ENCODE measurements at places on chromosomes 6 and 20. TPM values are rescaled to one million over a fixed set of nuclear protein-coding genes. Genes with fewer than 3 reads are reported as not detected.

DNA sequence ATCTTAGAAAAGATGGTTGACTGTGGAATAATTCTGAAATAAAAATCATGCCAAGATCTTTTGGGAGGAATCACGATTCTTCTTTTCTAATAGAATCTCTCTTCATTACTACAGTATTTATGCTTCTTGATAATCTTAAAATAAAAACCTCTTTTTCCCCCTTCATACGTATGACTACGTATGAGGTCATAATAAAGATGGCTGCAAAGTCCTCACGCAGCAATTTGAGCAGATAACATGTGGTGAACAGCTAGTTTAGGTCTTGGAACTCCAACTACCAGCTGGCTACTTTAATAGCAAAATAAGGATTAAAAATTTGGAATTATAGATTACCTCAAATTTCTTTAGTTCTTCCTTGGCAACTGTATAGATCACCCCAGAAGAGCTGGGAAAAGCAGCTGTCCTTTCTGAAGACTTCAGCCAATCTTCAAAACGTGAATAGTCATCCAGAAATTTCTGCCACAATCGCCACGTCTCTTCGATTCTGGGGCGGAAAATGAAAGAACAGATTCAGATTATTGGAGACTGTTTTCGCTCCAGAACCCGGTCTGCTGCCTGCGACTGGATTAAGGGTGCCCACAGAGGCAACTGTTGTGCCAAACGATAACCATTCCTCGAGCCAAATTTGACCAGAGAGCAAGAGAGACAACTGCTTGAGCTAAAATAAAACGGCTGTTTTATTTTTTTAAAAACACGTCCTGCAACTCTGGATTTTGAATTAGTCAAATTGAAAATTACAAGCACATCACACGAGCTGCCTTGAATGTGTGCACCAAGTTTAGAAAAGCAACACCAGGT, 347.3 kb downstream of the ESR1 start:
- no peak for DNase-seq

Gene ELOVL5
- total RNA-seq = 112 TPM

DNA sequence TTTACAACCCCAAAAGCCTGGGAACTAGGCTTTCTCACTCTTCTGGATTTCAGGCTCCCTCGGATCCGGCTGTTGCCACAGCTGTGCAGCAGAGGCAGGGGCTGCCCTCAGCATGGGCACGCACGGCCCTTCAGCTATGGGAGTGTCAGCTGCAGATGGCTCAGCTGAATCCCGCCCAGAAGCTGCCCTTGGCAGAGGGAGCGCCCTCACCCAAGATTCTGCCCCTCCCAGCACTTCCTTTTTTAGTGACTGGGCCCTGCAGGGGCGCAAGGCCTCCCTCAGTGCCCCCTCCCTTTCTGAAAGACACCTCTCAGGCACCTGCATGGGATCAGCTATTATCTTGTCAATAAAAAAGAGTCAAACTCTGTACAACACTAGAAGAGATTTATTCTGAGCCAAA, 67.9 kb upstream of the THBS2 start:
- DNase-seq = no peak

DNA sequence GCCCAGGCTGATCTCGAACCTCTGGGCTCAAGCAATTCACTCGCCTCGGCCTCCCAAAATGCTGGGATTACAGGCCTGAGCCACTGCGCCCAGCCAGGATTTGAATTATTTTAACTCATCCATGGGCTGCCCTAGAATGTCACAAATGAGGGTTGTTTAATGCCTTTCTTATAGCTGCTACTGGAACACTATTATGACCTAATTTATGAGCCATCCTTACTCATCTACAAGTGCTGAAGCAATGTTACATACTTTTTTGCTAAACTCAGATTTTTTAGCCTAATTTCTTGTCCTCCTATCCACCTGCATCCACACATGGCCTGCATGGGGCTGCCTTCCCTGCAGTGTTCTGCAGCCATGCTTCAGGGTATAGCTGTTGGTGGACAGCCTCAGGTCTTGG, 59.9 kb downstream of the RTN4IP1 start:
- no peak for DNase-seq

DNA sequence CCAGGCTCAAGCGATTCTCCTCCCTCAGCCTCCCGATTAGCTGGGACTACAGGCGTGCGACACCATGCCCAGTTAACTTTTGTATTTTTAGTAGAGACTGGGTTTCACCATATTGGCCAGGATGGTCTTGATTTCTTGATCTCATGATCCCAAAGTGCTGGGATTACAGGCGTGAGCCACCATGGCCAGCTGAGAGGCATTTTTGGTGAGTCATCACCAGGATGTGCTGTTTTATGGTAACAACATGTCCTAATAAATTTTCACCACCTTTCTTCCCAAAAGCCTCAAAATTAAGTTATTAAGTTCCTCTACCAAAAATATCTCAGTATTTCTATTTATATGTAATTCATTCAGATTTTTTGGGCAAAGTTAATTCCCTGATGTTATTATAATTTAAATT, 53.5 kb downstream of the COL21A1 start:
- DNase-seq = no peak

Gene EEF1A2
- total RNA-seq = 13.0 TPM

GRCh38 chr6:111918825-111919224, 45.6 kb upstream of the FYN start:
- no peak for DNase-seq

GRCh38 chr20:9177278-9177677, 108.4 kb downstream of the PLCB4 start:
- DNase-seq = no peak

DNA sequence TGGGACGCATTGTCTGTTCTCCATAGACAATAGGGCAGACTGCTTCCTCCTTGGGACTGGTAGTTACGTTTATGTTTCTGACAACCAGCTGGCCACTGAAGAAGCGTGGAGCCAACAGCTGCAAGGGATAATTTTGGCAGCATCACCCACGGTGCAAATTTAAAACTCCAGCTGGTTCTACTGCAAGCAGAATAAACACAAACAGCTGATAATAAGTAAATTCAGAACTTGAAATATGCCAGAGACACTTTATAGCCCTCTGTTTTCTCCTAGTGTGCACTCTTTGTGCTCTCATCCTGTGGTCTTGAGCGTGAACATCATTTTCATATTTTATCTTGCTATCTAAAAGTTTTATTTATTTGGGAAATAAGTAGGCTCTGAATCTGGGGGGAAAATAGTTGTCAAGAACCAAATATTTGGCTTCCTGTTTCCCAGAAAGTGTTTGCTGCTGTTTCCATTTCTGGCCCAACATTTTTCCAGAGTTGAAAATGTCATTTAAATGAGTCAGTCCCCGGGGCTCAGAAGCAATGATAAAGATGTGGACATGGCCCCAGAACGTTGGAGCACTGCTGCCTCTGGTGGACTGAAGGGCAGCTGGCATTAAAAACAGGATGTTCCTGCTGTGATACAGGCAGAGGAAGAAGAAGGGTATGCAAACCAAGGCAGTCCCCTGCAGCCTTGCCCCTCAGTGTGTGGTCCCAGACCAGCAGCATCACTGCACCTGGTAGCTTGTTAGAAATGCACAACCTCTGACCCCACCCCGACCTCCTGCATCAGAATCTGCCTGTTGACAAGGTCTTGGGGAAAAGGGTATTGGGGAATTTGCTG, 12.5 kb upstream of the THBD start:
- peak; percentile 81 for DNase-seq

Gene ABRACL
- 36.2 TPM for total RNA-seq

Gene GRIK2
- 0.97 TPM for total RNA-seq

DNA sequence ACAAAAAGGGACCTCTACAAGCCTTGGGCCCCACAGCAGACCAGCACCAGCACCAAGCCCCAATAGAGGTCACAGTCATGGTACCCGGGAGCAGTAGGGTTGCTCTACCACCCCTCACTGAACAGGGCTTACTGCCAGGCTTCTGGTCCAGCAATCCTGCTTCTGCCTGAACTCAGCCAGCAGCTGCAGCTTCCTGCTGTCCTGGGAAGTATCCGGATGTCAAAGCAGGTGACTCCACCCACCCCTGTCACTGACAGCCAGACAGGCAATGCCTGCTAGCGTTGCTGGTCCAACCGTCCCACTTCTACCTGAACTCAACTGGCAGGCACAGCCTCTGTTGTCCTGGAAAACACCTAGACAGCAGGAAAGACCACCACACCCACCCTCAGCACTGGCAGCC, 47.0 kb upstream of the PCSK2 start:
- no peak for DNase-seq

DNA sequence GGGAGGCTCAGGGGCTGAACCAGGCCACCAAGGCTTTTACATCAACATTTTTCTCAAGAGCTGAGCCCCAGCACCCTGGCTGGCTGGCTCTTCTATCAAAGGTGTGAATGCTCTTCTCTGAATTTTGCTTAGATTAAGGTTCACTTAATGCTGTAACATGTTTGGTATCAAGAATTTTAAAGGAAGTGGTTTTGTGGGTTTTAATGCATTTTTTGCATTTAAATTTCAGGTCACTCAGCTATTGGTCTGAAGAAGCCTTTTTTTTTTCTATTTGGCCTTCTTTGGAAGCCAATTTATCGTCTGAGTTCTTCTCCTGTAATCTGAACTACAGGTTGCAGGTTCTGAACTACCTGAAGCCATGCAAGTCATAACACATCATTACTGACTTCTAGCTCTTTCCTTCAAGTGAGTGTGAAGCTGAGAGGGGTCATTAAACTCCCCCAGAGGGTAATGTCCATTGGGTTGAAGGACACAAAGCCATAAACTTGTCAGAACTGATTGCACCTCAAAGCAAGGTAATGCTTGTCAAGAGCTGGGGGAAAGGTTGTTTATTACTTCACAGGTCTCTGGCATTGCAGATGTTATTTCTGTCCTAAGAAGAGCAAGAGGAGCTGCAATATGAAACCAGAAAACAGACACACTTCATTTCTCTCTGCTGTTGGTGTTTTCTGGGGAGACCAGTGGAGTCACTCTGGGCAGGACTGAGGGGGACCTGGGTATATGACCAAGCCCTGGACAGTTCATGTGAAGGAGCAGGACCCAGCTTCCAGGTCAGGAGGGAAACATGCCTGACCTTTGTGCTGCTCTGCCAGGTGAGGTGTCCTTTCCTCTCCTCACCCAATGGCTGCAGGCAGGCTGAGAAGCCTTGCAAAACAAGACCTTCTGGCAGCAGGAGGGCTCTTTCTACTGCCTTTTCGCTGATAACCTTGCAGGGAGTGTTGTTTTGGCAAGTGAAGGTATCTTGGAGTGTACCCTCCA, 26.1 kb upstream of the NEDD9 start:
- DNase-seq = no peak

GRCh38 chr6:47729019-47729418, 30.6 kb downstream of the ADGRF4 start:
- no peak for DNase-seq

Gene JPH2
- 19.1 TPM for total RNA-seq

- no peak for DNase-seq
Observed at GRCh38 chr6:7559651-7560385, 18.3 kb downstream of the DSP start.

- peak; percentile 21 for DNase-seq
Observed at GRCh38 chr6:170140129-170140528, 150.7 kb downstream of the DLL1 start.

Gene HNF4A
- not detected for total RNA-seq
